H54 (cell line): ENCODE measurements at places on chromosomes 2 and 18.

GRCh38 chr2:39550701-39551285 is 113.7 kb upstream of the MAP4K3 start:
- no peak for DNase-seq

- DNase-seq: no peak
Measured at GRCh38 chr2:218245214-218245613, 15.6 kb upstream of the GPBAR1 start.

- DNase-seq: no peak
Measured at GRCh38 chr2:101823859-101824258, 126.4 kb downstream of the MAP4K4 start.

GRCh38 chr18:50560681-50561629 is 1.1 kb downstream of the MAPK4 start:
- no peak for DNase-seq

DNA sequence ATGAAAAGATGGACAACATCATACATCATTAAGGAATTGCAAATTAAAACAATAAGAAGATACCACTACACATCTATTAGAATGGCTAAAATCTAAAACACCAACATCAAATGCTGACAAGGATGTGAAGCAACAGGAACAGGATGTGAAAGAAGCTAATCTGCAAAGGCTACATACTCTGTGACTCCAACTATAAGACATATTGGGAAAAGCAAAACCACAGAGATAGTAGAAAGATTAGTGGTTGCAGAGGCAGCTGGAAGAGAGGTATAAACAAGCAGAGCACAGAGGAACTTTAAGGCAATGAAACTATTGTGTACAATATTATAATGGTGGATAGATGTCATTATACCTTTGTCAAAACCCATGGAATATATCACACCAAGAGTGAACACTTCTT is 393.7 kb upstream of the RAB6C start:
- DNase-seq: no peak

GRCh38 chr2:11303290-11304013 is 41.0 kb downstream of the ROCK2 start:
- DNase-seq: no peak

DNA sequence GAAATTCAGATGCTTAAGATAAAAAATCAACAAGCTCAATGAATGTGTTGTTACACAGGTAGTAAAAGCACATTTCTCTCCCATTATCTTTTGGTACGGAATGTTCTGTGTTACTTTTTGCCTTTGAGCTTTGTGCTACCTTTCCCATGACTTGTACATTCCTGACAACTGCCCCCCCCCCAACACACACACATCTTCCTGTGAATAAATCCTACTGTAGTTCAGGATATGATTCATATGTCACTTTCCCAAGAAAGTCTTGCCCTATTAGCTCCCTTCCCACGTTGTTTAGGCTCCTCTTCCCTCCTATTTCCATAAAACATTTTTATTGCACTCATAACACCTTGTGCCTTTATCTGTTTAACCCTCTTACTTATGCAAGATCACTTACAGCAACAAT is 442.6 kb upstream of the LRATD1 start:
- DNase-seq: no peak

- DNase-seq: no peak
Measured at GRCh38 chr2:54604871-54605270, 118.6 kb upstream of the EML6 start.

- no peak for DNase-seq
Measured at GRCh38 chr2:132849118-132849517, 179.1 kb upstream of the LYPD1 start.

GRCh38 chr18:37630334-37630733 is 64.7 kb upstream of the CELF4 start:
- DNase-seq: no peak

DNA sequence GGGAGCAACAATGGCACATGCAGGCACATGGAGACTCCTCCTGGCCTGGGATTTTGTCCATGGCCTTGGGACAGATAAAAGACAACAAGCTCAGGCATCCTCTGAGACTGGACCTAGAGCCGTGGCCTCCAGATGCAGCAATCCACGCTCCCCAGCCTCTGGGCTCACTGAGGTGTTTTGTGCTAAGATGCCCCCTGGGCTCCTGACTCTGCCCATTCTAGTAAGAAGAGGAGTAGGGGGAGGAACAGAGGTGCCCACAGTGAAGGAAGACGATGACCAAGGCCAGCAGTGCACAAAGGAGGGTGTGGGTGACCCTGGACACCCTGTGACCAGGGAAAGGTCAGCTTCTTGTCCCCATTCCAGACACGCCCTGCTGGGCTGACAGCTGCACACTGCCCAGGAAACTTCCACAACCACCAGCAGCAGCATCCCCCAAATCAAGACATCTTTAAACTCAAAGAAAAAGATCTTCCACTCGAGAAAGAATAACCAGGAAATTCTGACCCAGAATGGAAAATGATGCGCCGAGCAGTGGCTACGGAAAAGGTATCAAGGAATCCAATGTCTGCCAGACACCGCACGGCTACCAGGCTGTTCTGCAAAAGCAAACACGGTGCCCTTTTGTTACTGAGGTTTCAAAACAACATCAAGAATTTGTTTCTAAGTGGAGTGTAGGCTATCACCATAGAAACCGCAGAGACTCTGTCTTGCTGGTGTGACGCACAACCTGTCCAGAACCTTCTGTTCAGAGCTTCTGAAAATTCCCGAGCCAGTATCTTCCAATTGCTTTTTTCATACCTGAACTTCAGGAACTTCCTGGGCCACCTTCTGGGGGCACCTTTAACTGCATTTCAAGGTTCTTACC is 65.5 kb downstream of the ZNF516 start:
- no peak for DNase-seq

GRCh38 chr2:122300758-122301157 is 545.3 kb downstream of the TSN start:
- no peak for DNase-seq

DNA sequence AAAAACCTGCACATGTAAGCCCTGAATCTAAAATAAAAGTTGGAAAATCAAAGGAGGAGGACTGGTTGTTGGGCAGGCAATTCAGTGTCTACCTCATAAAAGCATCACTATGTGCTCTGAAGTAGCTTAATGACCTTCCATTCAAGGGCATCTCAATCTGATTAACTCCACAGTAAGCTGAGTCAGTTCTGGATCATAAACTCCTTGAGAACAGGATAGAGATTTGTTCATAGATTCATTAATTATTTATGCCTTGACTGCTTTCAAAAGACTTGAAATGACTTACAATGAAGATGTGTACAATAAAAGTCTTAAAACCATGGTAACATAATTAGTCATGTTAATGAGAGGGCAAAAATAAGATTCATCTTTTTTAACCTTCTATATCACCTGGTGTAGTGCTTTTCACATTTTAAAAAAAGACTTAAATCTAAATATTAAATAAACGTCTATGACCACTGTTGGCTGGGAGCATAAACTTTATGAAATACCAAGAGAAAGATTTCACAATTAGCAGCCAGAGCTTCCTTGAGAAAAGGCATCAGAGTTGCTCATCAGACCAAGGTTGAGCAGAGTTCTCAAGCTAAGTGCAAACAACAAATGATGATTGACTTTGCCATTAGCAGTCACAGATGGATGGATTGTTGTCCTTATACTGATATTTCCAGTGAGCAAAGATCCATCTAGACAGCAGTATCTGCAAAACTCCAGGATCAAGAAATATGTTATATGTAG is 237.3 kb upstream of the THUMPD2 start:
- no peak for DNase-seq

DNA sequence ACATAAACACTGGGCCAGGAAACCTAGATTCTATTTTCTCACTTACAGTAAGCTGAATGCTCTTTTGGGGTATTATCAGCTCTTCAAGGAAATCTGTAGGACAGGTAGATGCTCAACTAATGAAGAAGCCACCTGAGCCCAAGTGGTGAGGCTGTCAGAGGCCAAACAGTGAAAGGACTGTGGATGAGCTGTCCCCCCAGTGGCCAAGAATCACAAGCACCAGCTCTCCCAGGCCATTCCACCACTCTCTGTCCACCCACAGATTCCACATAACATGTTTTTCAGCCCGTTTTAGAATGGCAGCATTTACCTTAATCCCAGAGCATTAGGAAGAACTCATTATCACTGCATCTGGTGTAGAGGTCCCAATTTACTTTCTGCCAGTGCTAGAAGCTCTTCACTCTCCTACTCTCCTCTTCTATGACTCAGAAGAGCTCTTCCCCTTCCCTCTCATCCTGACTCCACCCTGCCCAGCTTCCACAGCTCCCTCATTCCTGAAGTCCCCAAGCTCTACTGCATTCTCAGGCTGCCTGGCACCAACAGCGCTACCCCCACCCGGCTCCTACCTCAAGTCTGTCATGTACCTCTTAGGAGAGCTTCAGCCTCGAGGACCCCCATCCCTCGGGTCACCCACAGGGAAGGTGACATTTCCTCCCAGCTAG is 43.8 kb upstream of the GORASP2 start:
- no peak for DNase-seq

GRCh38 chr18:74446631-74447403 is 10.3 kb downstream of the DIPK1C start:
- DNase-seq: no peak

- no peak for DNase-seq
Measured at GRCh38 chr2:117833911-117834310, 19.4 kb downstream of the DDX18 start.

DNA sequence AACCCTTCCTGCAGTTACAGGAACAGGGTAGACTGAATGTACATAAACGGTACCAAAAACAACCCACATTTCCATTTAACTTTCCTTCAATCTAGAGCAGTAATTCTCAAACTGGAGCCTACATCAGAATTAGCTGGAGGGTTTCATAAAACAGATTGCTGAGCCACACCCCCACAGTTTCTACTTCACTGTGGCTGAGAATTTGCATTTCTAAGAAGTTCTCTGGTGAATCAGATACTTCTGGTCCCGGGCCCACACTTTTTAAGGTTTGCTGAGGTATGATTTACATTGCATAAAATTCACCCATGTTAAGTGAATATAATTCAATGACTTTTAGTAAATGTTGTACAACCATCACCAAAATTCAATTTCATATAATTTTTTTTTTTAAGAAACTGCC is 113.7 kb downstream of the SRBD1 start:
- no peak for DNase-seq

GRCh38 chr2:186714611-186715010 is 20.8 kb downstream of the FAM171B start:
- no peak for DNase-seq

GRCh38 chr2:26399771-26400376 is 1.8 kb upstream of the DRC1 start:
- DNase-seq: no peak

GRCh38 chr2:66438891-66439811 is 4.2 kb downstream of the MEIS1 start:
- DNase-seq: peak; percentile 14

DNA sequence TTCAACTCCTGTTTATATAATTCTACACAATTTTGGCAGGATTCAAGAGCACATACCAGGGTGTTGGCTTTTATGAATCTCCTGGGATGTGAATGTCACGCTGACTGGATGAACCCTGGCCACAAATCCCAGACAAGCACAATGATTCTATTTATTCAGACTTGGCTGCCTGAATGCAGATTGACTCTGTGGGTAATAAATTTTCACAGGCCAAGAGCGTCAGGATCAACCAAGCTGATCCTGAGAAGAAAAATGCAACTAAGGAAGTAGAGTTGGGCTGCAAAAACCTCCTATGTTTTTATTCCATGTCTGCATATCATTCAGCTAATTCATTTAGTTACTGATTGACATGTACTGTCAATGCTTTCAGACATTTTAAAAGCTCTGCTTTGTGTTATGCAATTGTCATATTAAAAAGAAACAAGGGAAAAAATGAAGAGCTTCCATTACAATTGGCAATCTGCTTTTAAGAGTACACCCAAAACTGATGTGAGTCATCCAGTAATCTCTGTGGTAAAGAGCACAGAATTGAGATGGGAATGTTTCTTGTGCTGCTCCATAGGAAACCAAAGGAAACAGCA is 173.0 kb upstream of the REV1 start:
- peak; percentile 38 for DNase-seq

DNA sequence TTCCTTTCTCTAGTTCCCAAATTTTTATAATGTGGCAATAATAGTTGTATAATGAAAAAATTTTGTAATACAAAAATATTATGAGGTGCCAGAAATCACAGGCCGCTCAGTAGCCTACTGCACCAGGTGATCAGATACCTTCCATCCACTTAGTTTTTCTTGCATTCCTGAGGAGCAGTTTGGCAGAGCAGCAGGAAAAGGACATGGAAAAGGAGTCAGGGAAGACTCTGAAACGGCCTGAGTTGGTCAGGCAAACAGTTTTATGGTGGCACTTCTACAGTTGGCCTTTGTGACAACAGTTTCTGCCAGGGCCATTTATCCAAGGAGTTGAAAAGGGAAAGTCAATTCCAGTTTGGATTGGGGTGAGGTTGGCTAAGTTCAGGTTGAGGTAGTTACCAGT is 165.4 kb upstream of the ALPP start:
- DNase-seq: no peak

DNA sequence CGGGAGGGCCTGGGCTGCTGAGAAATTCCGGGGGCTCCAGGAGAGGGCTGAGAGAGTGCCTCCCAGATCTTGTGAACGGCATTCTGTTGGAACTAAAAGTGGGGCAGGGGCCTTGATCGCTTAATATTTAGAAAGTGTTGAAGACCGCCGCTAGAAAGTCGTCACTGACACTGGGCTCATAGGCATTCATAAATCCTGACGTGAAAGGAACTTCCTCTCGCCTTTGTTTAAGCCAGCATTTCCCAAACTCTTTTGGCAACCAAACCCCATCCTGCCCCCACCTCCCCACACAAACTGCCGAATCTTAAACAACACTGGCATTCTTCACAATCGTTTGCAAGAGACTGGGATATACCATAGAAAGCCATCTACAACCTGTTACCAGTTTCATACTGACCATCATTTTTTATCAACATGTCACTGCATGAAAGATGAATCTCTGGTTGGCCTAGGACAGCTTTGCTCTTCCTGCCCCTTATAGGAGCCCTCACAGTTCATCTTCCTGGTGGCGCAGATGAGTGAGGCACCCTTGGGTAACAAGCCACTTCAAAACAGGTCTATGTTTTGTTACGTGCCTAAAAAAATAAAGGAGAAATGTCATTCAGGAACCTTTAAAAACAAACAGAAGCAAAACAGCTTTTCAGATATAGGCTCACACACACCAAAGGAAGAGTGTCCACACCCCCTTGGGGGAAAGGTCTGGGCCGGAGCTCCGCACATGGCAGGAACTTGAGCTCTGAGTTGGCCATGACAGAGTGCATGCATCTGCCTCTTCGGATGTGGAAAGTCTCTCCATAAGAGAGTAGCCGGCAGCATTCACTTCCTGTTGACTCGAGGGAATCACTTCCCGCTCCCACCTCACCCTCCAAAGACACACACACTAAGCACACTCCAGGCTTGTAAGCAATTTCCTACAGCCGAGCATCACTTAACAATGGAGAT is 13.0 kb downstream of the MTERF4 start:
- no peak for DNase-seq
